ENCODE measurements at places on chromosomes 16 and 17.

DNA sequence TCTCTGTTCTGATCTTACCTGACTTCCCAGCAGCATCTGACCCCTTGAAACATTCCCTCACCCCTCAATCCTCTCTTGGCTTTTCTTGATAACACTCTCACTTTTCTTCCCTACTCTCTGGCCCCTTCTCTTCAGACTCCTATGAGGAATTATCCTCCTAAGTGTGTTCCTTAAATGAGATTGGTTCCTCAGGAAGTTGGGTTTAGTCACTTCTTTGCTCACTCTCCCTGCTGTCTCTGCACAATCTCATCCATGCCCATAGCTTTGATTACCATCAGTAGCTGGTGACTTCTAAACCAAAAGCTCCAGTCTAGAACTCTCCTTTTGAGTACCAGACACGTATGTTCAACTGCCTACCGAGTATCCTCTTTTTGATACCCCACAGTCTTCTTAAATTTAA is 13.0 kb downstream of the MED24 start:
- DNase-seq = no peak

DNA sequence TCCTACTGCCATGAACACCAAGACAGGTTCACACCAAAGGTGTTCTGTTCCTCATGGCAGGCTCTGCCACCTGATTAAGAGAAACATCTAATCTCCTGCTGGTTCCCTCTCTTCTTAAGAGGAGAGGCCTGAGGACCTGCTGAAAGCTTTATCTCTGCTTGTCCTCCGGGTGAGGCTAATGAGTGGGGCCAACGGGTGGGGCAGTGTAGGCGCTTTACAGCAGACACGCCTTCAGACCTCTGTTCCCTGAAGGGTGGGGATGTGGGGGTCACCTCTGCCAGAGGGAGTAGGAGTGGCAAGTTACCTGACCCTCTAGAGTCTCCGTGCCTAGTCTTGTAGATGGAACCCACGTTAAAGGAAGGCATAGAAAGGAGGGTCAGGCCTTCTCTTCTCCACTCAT is 4.2 kb upstream of the MRM1 start:
- DNase-seq = no peak

GRCh38 chr17:32998887-32999228 is 7.2 kb downstream of the SPACA3 start:
- DNase-seq = no peak

- no peak for DNase-seq
These were observed 2.1 kb downstream of the FAM171A2 start for GRCh38 chr17:44361292-44362260.

DNA sequence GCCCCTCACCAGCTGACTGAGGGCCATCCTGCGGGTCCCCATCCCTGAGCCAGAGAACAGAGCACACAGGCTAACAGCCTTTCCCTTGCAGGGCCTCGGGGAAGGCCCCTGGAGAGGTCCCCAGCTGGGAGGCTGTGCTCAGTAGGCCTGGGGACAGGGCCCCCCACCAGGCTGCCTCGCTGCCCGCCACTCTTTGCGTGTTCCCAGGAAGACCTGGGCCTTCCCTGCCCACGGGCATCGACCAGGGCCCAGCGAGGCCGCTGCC is 785 bp downstream of the HID1 start:
- DNase-seq = no peak

DNA sequence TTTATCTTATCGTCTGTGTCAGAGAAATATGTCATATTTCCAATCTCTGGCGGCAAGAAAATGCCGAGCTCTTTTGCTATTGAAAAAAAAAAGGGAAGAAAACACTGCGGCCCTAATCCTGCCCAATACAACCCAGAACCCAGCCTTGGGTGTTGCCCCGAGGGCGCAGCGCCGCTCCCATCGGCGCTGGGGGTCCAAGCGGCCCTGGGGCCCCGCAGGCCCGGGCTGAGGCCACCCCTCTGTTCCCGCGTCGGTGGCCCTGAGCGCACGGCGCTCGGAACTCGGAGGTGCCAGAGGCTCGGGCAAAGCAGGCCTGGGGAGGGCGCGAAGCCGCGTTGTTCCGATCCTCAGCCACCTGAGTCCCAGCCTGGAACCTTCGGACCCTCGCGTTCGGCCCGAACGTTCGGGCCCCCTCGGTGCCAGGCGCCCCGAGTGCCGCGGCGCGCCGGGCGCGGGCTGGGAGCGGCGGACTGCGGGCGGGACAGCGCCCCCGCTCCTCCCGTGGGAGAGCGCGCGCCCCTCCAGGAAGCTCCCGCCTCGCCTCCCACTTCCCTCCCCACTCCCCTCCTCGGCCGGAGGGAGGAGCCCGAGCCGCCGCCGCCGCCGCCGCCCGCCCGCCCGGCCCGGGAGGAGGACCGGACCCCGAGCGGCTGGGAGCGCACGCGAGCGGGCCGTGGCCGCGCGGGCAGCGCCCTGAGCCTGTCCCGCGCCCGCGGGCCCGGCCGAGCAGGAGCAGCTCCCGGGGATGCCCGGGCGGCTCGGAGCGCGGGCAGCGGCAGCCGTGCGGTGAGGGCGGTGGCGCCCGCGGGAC is at the start of gene CPNE2:
Gene CPNE2 (plus strand): TSS at position 609 of the 811 bp plus-strand sequence. CDS start 18,160 bp downstream, outside the sequence.
- peak; percentile 76 for DNase-seq

GRCh38 chr16:29898804-29899515 is 390 bp downstream of the SEZ6L2 start:
- no peak for DNase-seq

DNA sequence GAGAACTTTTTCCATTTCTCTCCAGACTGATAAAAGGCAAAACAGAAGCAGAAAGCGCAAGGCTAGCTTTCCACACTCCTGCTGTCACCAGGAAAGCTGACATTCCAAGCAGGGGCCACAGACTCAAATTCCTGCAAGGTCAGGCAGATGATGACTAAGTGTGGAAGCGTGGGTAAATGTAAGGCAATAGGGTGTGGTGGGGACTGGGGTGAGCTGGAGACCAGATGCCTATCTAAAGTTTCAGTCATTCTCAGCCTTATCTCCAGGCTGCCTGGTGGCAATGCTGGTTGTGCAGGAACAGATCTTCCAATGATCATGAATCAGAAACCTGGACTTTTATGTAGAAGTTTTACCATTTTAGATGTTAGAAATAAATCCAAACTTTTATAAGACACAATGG is 224.1 kb downstream of the GSG1L start:
- no peak for DNase-seq

- no peak for DNase-seq
These were observed 3.0 kb downstream of the SECTM1 start for GRCh38 chr17:82330322-82331239.

GRCh38 chr16:26905336-26905735 is 161.4 kb upstream of the C16orf82 start:
- DNase-seq = no peak

- DNase-seq = no peak
These were observed 50.8 kb downstream of the SDK2 start for GRCh38 chr17:73593249-73593965.

DNA sequence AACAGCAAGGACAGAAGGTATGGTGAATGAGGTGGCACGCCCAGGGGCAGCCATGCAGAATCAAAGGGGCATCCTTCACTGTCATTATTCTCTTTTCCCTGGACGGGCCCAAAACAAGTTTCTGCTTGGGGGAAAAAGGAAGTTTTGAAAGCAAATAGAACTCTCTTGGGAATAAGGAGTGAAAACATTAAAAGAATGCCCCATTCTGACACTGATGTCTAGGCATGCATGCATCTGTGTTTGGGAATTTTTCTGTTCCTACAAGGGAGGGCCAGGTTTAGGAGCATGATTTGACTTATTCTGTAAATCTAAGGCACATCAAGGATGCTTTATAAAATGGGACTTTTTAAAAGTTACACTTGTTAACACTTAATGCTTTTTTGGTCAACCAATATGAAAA is 34.3 kb upstream of the SLC12A3 start:
- no peak for DNase-seq

- DNase-seq = no peak
These were observed 55.4 kb downstream of the PGS1 start for GRCh38 chr17:78433780-78434335.

- no peak for DNase-seq
These were observed 25.7 kb downstream of the AKAP1 start for GRCh38 chr17:57110579-57111325.

- DNase-seq = no peak
These were observed 65.7 kb upstream of the BCAR1 start for GRCh38 chr16:75317101-75317522.

- DNase-seq = no peak
These were observed 79.1 kb downstream of the MGAT5B start for GRCh38 chr17:76947309-76947708.

- no peak for DNase-seq
These were observed 271.7 kb upstream of the TBX2 start for GRCh38 chr17:61127960-61128359.

GRCh38 chr17:1986783-1987451 is 38.2 kb downstream of the RTN4RL1 start:
- peak; percentile 27 for DNase-seq

GRCh38 chr16:68291227-68291626 is 19.5 kb downstream of the SLC7A6OS start:
- no peak for DNase-seq

DNA sequence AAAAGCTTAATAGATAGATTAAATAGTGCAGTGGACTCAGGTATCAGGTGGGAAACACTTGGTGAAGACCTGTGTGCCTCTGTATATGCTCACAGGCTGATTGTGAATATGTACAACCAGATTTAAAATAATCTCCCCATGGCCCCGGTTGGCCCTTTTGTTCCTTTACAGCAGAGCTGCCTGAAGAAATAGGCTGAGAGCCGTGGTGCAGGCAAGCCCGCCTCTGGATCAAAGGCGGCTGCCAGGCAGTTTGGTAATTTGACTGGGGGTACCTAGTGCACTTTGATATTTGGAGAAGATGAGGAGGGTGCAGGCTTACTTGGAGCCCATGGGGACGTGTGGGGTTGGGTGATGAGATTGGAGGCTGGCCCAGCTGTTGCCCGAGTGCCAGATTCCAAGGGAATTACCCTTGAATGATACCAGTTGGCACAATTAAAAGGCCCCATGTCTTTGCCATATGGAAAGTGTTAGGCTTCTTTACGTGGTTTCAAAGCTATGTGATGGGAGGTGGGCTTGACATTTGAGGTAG is 5.0 kb downstream of the NKD1 start:
- no peak for DNase-seq

DNA sequence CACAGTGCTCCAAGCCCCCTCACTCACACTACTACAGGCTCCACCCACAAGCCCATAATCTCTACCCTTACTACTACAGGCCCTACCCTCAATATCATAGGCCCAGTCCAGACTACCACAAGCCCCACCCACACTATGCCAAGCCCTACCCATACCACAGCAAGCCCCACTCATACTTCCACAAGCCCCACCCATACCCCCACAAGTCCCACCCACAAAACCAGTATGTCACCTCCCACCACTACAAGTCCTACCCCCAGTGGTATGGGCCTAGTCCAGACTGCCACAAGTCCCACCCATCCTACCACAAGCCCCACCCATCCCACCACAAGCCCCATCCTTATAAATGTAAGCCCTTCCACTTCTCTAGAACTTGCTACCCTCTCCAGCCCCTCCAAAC is 13.8 kb downstream of the RIPOR1 start:
- no peak for DNase-seq

GRCh38 chr17:43085474-43085873 is 39.7 kb downstream of the BRCA1 start:
- DNase-seq = no peak

GRCh38 chr16:85253084-85253941 is 141.0 kb upstream of the CIBAR2 start:
- DNase-seq = peak; percentile 40

DNA sequence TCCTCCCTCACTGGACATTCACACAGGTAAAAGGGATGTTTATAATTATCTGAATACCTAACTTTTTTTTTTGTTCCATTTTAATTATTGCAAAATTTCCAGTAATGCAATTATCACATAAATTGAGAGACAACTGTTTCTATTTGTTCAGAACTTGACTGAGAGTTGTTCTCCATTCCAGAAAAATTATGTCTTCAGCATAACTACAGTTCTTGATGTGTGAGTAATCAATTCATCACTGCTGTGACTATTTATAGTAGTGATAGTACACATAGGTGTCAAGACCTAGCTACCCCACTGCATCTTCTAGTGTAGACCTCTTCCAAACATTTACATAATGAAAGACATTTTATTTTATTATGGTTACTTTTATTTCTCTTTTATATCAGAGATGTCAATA is 5.8 kb upstream of the TNRC6A start:
- DNase-seq = no peak

GRCh38 chr16:57310801-57311200 is 26.3 kb upstream of the PLLP start:
- DNase-seq = no peak

DNA sequence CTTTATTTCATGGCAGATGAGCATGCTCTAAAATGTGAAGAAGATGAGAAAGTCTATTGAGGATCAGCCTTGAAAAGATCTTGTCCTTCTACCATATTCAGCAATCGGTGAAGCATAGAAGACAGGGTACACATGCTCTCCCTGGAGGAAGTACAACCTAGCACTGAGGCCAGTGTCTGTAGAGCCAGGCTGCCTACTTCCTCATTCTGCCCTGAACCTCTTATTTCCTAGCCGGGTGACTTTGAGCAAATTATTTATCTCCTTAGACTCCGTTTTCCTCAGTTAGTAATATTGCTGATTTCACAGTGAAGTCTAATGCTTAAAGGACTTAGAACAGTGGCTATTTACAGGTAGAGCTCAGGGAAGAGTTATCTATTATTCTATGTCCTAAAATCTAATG is 58.4 kb downstream of the TMEM100 start:
- DNase-seq = no peak

GRCh38 chr17:79171188-79171587 is 96.6 kb downstream of the ENGASE start:
- DNase-seq = no peak

DNA sequence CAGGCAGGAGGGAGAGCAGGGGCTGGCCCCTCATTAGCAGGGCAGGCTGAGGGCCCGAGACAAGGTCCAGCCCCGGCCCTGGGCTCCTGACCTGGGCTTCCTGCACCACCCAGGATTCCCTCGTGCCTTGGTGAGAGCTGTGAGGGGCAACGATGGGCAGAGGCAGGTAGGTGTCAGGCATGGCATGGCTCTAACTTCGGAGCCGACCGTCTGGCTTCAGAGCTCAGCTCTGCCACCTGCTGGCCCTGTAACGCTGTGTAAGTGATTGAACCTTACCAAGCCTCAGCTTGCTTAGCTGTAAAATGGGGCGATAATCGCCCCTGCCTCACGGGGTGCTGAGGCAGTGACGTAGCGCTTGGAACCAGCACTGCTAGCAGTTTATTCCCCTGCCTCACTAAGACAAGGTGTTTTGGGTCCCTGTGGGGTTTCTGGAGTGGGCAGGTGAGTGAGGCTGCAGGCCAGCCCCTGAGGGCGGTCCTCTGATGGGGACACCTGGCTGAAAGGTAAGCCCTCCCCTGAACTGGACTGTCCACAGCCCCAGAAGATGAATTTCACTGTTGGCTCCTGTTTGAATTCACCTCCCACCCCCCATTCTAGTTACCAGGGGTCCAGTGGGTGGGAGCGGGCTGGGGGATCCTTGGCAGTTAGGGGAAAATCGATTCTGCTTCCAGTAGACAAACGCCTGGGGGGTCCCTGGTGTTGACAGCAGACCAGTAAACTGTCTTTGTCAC is 184.8 kb upstream of the GSE1 start:
- DNase-seq = no peak

Measured in hippocampal formation (tissue), 2 donors.